ENCODE measurements at places on chromosomes 6 and 20. TPM values are rescaled to one million over a fixed set of nuclear protein-coding genes. Genes with fewer than 3 reads are reported as not detected.

The SYTL3 gene
- 3.0 TPM for total RNA-seq

The PHACTR1 gene
- 45.5 TPM for total RNA-seq

The MUCL3 gene
- not detected for total RNA-seq

The ZBTB46 gene
- total RNA-seq, result 18.7 TPM

The NKX2-4 gene
- total RNA-seq, result not detected

The ADGRG6 gene
- total RNA-seq, result 19.4 TPM

The MYCT1 gene
- total RNA-seq, result 3.0 TPM

The MBOAT1 gene
- total RNA-seq, result 5.7 TPM

The MAPK14 gene
- 42.3 TPM for total RNA-seq

The SIRPB2 gene
- 0.49 TPM for total RNA-seq

The TPD52L2 gene
- 22.6 TPM for total RNA-seq

The TREM1 gene
- 0.25 TPM for total RNA-seq

The EYS gene
- total RNA-seq, result 2.0 TPM

The HEY2 gene
- 0.98 TPM for total RNA-seq

The TGM3 gene
- total RNA-seq, result 0.25 TPM

The GHRH gene
- not detected for total RNA-seq

The TSHZ2 gene
- total RNA-seq, result 2.0 TPM

The TSPO2 gene
- not detected for total RNA-seq

The PANK2 gene
- 35.2 TPM for total RNA-seq

The THBD gene
- 1.7 TPM for total RNA-seq

The ZC2HC1B gene
- not detected for total RNA-seq

The TCF21 gene
- not detected for total RNA-seq

The CST7 gene
- total RNA-seq, result 0.25 TPM

The FOXQ1 gene
- 1.7 TPM for total RNA-seq

The VSX1 gene
- total RNA-seq, result under 0.01 TPM

The PDE10A gene
- total RNA-seq, result 54.6 TPM

The ROS1 gene
- total RNA-seq, result under 0.01 TPM

The CTCFL gene
- not detected for total RNA-seq

The HLA-DMA gene
- 1.5 TPM for total RNA-seq

The HLA-G gene
- not detected for total RNA-seq

The LST1 gene
- total RNA-seq, result 0.74 TPM

The ANGPT4 gene
- not detected for total RNA-seq

The RNF217 gene
- total RNA-seq, result 11.6 TPM

The PRND gene
- total RNA-seq, result 0.25 TPM

The SPATA25 gene
- total RNA-seq, result 0.25 TPM

The POM121L2 gene
- not detected for total RNA-seq

The PFDN4 gene
- 144 TPM for total RNA-seq

The HLA-B gene
- 15.2 TPM for total RNA-seq

The RAET1G gene
- total RNA-seq, result 0.25 TPM

The KCNQ2 gene
- total RNA-seq, result 136 TPM

The ZNF318 gene
- total RNA-seq, result 15.0 TPM

The GGT7 gene
- 20.2 TPM for total RNA-seq

The TRIM38 gene
- total RNA-seq, result 0.49 TPM

The TINAG gene
- 0.25 TPM for total RNA-seq

The CGA gene
- total RNA-seq, result not detected

The EYA4 gene
- total RNA-seq, result 0.25 TPM

The BMP5 gene
- 2.7 TPM for total RNA-seq

The HDGFL1 gene
- total RNA-seq, result under 0.01 TPM

The EPPIN gene
- total RNA-seq, result not detected

The BPI gene
- total RNA-seq, result 0.25 TPM

Data from temporal lobe (tissue), 4 donors.